ENCODE measurements at places on chromosomes 2 and 18.

DNA sequence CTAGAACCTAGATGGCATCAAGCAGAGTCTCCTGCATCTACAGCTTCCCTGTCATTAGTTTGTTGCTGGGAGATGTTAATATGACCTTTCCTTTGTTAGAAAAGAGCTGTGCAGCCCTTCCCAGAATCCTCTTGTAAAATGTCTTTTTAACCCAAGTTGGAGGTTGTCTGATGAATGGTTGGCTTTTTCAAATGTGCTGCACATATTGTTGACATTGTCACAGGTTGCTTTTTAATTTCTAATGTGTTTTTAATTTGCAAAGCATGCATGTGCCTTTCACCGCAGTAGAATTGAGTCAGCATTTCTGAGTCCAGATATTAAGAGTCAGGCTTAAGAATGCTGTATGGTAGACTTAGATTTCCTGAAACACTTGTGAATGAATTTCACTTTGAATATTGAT lies 120.8 kb downstream of the GREB1L start:
- DNase-seq: no peak

DNA sequence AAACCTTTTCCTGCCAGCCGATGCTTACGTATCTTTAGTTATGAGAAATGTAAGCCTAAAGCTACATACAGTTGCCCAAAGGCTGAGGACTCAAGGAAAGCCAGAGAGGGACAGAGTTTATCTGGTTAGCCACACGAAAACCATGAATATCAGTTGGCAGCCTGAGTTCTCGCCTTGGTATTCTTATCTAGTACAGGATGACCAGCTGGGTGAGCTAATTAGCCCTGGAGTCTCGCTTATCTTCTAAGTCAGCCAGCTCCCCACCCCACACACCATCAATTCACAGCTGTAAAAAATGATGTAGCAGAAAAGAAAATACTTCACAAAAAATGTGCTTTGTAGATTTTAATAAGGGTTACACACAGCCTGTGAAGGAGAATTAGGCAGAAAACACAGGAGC lies 617.5 kb upstream of the SOX11 start:
- DNase-seq: no peak

GRCh38 chr2:33666879-33667278 lies 67.8 kb upstream of the FAM98A start:
- no peak for DNase-seq

- no peak for DNase-seq
Observed at GRCh38 chr2:214401580-214401979, 9.3 kb upstream of the VWC2L start.

GRCh38 chr2:23120161-23120560 lies 264.8 kb upstream of the KLHL29 start:
- DNase-seq: no peak

DNA sequence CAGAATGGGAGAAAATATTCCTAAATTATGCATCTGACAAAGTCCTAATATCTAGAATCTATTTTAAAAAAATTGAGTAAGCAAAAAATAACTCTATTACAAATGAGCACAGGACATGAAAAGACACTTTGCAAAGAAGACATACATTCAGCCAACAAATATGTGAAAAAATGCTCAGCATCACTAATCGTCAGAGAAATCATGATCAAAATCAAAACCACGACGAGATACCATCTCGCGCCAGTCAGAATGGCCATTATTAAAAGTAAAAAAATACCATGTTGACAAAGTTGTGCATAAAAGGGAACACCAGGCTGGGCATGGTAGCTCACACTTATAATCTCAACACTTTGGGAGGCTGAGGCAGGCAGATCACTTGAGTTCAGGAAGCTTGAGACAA lies 63.5 kb downstream of the EVA1A start:
- no peak for DNase-seq

DNA sequence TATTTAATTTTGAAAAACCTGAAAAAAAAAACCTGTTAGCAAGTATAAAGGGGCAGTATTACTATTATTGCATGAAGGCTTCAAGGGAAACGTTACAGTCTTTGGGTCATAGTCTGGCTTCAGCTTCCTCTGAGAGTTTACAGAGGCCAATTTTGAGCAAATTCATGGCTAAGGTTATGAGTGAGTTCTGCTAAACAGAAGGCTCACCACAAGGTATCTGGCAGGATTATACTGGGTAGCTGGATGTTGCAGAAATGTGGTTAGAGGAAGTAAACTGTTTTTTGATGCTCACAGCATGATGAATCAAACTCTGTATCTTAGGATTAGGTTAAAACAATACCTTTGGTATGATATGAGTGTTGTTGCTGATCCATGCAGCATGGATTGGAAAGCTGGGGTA lies 9.3 kb downstream of the MRPL19 start:
- peak; percentile 13 for DNase-seq

- DNase-seq: no peak
Observed at GRCh38 chr2:156619021-156619539, 182.9 kb downstream of the GPD2 start.

DNA sequence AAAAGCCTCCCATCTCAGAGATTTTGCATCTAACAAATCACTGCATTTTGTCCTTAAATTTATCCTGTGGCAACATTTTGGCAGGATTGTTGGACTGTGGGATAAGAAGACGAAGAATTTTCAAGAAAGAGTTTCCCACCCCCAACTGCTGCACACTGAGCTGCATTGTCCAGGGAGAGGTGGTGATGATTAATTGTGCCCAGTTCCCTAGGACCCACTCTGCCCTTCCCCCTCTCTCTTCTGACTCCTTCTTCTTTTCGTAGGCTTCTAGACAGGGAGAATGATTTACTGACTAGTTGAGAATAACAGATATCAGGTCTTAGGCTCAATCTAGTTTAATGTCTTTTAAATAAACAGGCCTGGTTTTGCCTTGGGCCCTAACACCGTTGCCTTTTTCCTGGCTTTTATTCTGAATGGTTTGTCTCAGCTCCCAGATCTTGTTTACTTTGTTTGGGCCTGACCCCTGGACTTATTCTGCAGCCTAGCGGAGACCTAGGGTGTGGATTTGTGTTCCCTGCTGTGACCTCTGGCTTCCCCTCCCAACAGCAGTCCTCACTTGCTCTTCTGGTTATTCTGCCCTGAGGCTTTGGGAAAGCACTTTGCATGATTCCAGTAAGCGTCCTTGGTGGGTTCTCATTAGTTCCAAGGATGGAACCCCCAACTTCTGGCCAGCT lies 233.3 kb downstream of the INSIG2 start:
- DNase-seq: no peak

Measured in HL-60 (cell line).